Head of caudate nucleus (tissue), 42 donors: ENCODE measurements at places on chromosomes 5 and 9.

DNA sequence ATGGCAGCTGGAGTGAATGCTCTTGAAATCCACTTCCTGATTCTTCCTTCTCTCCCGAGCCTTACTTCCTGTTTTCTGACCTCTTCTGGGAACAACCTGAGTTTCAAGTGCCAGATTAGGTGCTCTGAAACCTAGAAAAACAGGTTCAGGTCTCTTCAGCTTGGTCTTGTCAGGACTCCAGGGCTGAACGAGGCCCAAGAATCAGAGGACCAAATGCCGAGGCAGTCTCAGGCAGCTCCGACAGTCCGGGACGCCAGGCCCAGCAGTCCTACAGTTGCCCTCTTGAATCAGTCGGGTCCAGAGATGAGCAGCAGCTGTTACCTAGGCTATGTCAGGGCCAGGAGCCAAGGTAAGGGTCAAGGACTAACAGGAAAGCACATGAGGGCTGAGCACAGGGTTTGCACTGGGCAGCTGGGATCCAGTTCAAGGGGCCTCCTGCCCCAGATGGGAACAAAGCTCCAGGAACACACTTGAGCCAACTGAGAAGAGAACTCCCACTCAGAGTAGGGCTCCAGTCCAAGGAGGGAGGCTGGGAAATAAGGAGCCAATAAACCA is 38.3 kb upstream of the ADRA1B start:
- peak; percentile 54 for DNase-seq

- no peak for DNase-seq
Measured at GRCh38 chr5:126562823-126563222, 32.2 kb downstream of the ALDH7A1 start.

DNA sequence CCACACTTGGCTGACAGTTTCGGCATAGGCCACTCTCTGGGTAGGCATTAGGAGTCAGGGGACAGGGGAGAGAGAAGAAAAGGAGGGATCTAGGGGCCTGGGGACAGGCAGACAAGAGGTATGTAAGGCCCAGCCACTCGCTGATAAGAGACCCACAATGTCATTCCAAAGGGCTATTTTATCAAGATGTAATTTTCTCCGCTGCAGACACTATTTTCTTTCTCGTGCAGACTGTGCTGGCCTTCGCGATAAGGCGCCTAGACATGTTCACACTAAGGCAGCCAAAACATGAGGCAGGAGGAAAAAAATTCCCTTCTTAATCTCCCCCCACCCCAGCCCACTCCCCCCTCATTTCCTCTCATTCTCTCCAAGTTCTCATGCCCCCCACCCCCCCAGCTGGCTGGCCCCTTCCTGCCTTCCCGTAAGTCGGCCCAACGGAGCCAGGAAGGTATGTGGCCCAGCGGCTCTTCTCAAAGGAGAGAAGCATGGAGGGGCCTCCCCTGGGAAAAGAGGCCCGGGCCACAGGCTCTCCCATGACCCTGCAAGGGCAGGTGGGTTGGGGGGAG is 44.9 kb upstream of the SYNPO start:
- DNase-seq: no peak

DNA sequence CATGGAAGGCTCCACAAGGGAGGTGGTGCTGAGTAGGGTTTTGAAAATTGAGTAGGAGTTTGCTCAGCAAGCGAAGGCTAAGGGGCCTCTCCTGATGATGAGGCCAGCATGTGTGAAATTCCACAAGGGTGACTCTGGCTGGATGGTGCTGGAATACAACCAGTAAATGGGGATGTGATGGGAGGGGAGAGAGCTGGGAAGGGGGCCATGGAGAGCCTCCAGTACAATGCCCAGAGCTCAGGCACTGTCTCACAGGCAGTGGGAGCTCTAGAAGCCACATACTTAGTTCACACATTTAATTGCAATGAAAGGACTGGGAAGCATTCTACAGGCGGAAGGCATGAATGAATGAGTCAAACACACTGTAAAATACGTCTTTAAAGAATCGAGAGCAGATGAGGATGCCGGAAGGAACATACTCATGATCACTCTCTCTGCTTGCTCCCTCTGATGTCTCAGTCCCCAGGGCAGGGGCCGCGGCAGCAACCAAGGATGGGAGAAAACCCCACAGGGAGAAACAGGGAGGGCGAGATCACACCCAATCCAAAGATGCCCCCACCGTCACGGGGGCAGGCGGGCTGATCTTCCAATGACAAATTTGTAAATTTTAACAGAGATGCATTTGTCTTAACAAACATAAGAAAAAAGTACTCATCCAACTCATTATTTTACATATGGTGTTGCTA is 261.0 kb downstream of the NSG2 start:
- no peak for DNase-seq

DNA sequence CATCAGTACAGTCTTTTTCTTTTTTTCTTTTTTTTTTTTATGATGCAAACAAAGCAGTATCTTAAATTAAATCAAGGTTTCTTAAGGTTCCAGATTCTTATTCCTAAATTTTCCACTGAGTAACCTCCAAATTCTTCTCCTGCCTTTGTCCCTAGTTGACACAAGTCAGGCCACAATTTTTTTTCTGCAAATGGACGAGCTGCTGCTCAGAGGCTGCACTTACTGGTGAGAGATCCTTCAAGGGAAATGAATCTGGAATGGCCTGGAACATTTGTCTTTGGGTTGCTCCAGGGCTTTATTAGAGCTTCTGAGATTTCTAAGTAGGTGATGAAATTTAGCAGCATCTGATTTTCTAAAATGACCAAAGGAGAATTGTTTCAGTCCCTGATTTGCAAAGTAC is 39.3 kb downstream of the PIK3R1 start:
- no peak for DNase-seq

DNA sequence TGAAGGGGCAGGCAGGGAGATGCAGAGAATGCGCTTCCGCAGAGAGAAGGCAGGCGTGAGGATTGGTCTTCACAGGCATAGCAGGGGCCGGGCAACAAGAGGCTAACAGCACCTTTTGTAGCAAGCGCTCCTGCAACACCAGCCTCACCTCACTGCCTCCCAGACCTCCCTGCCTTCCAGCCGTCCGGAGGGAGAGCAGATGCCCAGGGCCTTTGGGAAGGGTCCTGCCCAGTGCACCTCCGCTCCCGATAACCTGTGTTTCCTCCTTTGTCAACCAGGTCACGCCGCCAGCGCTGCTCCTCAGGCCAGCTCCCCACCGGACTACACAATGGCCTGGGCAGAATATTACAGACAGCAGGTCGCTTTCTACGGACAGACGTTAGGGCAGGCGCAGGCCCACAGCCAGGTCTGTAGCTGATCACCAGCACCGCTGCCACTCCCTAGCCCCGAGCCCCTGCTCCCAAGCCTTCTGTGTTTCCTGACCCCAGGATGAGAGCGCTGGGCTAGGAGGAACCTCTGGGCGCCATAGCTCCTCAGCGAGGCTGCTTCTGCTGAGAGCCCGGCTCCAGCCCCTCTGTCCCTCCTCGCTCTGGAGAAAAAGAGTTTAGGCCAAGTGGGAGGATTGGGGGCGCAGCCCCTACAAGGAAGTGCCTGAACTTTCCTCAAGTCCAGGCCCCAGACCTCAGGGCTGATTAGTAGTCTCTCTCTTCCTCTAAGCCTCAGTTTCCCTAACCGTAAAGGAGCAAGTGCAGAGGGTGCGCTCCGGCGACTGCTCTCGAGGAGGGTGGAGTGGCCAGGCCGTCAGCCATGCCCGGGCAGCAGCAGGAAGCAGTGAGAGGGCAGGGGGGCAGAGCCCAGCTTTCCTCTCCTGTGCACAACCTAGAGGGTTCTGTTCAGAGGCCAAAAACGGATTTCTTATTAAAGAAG is 28.4 kb upstream of the PRDM12 start:
- DNase-seq: no peak

DNA sequence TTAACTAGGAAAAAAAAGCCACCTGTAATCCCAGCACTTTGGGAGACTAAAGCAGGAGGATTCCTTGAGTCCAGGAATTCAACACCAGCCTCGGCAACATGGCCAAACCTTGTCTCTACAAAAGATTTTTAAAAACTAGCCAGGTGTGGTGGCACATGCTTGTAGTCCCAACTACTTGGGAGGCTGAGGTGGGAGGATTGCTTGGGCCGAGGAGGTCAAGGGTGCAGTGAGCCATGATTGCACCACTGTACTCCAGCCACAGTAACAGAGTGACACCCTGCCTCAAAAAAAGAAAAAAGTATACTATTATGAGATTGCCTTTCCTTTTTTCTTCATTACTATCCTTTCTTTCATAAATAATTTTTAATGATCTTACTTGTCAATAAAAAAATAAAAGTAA is 45.8 kb downstream of the CPEB4 start:
- no peak for DNase-seq

- DNase-seq: no peak
Measured at GRCh38 chr9:136182850-136183422, 22.0 kb downstream of the LHX3 start.

GRCh38 chr9:82621447-82621846 is 441.5 kb downstream of the RASEF start:
- DNase-seq: no peak
